ENCODE measurements at places on chromosomes 7 and 10.

- DNase-seq = no peak
These were observed 4.7 kb upstream of the ENTPD7 start for GRCh38 chr10:99654390-99655175.

DNA sequence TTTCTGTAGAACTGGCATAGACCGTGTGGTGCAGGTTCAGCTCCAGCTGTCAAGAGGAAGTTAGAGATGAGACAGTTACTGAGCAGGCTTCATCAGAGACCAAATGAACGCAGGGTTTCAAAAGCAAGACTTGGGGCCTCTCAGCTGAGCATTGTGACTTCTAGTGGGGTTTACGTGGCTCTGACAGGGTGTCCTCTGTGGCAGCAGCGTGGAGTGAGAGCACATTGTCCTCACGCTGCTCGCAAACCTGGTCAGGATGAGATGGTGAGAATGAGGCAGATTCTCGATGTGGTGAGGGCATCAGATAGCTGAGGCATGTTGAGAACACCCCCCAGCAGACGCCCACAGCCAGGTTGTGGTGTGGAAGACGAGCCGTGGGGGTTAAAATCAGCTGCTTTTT, 126.0 kb downstream of the DNAJB6 start:
- DNase-seq = no peak

DNA sequence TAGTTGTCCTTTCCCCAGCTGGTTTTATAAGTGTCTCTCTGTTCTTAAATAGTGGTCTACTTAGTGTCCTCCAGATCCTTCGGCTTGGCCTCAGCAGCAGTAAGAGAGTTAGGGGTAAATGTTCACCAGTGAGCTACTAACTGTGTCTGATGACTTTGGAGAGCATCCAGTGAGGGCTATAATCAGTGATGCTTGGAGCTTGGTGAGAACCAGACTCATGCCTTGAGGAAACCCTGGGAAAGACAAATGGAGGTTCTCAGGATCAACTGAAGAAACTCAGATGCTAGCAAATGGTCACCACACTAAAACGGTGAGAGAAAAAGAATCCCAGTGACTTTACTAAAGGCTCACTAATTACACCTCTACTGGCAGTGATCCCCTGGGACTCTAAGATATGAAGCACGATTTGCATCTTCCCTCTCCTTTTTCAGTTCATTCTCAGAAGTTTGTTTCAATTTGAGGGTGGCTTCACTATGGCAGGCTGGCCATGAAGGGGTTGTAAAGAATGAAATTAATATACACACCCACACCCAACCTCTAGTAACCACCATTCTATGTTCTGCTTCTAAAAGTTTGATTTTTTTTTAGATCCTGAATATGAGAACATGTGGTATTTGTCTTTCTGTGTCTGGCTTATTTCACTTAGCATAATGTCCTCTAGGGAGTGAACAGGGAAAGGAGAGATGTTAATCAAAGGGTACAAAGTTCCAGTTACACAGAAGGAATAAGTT, 177.9 kb downstream of the PDE1C start:
- no peak for DNase-seq

DNA sequence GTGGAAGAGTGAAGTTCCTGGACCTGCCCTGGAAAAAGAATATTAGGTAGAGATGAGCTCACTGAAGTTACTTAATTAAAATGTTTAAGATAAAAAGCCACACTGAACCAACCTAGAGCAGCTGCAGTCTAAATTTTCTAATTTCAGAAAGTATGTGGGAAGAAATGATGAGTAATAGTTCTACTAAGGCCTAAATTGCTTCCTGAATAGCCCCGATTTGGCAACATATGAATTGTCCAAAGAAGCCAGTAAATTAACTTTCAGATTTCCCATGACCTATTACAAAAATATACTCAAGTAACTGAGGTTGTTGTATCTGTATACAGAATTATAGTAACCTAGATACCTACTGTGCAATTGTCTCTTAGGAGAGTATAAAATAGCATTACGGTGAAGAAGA, 312.6 kb downstream of the IPMK start:
- DNase-seq = no peak

- DNase-seq = no peak
These were observed 66.7 kb downstream of the HHEX start for GRCh38 chr10:92756201-92757065.

GRCh38 chr10:95650232-95650631, 6.3 kb downstream of the ALDH18A1 start:
- DNase-seq = no peak
